ENCODE measurements at places on chromosomes 11 and 22.

DNA sequence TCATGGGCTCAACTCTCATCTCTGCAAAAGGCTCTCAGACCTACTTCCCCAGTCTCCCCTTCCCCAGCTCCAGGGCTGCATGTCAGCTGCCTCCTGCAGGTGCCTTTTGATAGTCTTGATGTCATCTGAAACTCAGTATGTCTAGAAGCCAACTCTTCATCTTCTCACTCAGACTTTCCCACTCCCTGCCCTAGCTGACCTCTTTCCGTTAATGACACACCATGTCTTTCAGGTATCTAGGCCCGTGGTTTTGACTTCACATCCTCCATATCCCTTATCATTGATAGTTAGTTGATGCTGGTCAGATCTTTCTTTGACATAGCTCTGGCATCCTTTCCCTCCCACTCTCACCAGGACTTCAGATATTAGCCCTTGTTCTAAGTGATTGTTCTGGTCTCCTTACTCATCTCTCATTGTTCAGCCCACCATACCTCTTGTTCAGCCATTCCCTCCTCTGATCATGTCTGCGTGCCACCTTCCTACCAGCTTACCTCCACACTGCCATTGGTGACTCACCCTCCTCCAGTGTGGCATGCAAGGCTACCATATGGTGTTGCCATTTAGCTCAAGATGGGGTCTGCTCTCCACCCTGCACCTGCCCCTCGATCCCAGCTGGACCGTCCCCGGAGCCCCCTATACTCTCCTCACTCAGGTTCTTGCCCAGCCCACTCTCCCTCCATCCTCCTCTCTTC lies 18.4 kb downstream of the TTC12 start:
- DNase-seq: no peak

GRCh38 chr11:118240999-118241763 lies 11.0 kb downstream of the MPZL3 start:
- DNase-seq: no peak

DNA sequence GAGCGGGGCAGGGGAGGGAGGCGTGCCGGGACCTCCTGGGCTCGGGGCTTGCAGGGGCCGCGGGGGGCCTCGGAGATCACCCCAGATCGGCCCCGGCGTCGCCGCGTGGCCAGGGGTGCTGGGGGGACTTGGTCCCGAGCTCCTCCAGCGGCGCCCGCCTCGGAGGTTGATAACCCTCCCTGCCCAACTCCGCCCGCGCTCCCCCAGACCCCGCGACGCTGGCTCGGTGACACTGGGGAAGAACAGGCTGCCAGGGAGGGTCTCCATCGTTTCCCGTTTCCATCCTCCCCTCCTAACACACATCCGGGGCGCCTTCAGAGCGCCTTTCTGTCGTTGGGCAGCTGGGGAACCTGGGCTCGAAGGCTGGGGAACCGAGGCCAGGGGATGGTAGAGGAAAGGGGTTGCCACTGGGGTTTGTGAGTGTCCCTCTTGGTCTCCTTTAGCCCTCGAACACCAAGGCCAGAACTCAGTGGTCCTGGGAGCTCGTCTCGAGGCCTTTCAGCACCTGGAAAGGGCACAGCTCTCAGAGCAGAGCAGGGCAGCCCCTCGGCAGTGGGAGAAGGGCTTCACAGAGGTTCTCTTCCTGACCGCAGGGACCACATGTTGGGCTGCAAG lies 431 bp downstream of the SLC37A2 start:
- no peak for DNase-seq

- DNase-seq: no peak
Observed at GRCh38 chr22:50317674-50318073, 9.1 kb downstream of the DENND6B start.

- DNase-seq: no peak
Observed at GRCh38 chr11:96062134-96062533, 138.2 kb upstream of the MTMR2 start.

- no peak for DNase-seq
Observed at GRCh38 chr11:79076526-79077115, 364.2 kb downstream of the TENM4 start.

DNA sequence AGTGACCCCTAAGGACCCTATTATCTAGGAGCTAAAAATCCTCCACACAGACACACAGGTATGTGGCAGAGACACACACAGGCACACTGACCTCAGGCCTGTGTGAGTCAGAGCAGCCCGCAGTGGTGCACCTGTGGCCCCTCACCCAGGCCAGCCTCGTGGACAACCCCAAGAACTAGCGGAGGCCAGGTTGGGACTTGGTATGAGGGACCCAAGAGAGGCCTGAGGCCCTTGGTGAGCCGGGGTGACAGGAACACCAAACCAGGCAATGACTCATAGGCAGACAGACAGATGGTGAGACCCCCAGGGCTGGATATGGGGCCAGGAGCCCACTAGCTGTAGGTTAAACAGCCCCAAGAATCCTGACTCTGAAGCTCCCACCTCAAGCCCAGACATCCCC lies 6.0 kb downstream of the CASTOR1 start:
- no peak for DNase-seq

- DNase-seq: no peak
Observed at GRCh38 chr11:96037405-96037949, 113.6 kb upstream of the MTMR2 start.

All from progenitor cell of endocrine pancreas (in vitro differentiated cells).